ENCODE measurements at places on chromosomes 5 and 9. TPM values are rescaled to one million over a fixed set of nuclear protein-coding genes. Genes with fewer than 3 reads are reported as not detected.
A peak's percentile ranks its signal among the peaks of the same experiment; 100 is the strongest.

Gene SOHLH1
- polyA plus RNA-seq, result not detected

Gene DAPK1
- 44.4 TPM for polyA plus RNA-seq

Gene HAVCR1
- polyA plus RNA-seq, result 1.7 TPM

Gene QSOX2
- polyA plus RNA-seq, result 3.3 TPM

Gene PDE6A
- 3.7 TPM for polyA plus RNA-seq

Gene MXD3
- polyA plus RNA-seq, result 16.5 TPM

Gene SH3TC2
- polyA plus RNA-seq, result 1.3 TPM

Gene CSF1R
- 5.1 TPM for polyA plus RNA-seq

Gene CKS2
- polyA plus RNA-seq, result 145 TPM

Gene TMEM232
- 2.8 TPM for polyA plus RNA-seq

Gene PCDHB12
- polyA plus RNA-seq, result 0.86 TPM

Gene GDA
- polyA plus RNA-seq, result 9.3 TPM

Gene GBGT1
- polyA plus RNA-seq, result 4.0 TPM

DNA sequence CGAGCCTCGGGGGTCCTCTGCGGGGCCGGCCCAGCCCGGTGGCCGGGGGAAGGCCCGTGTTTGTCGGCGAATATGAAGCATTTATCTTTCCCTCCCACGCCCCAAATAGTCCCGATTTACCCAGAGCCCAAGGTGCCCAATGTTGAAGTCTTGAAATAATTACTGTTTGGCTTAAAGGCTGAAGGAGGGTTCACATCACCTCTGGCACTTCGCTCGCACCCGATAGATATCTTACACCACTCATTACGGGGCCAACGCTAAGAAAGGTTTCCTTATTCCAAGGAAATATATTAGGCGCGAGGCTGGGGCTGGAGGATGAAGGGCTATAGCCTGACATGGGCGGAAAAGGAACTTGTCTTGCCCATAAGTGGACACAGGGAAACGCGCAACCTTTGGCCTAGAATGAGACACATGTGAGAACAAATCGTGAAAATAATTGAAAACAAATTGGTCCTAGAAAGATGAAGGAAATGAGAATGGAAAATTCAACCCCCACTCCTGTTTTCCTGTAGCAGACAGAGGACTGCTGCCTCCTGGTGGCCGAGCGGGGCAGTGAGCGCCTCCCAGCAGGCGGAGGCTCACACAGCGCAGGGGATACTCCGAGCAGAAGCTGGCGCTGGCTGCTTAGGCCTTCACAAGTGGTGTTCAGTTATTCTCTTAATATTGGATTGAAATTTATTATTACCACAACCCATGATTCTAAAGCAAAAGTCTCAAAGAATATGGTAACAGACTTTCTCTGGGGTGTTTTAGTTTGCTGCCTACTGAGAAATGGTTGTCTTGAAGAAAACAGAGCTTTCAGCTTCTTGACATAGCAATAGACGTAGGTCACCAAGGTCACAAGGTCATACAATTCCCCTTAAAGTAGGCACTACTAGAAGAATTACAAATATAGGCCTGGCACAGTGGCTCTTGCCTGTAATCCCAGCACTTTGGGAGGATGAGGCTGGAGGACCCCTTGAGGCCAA is 7.9 kb downstream of the CCL21 start:
- no peaks in the 10 kb centered on the region for H3K4me1 ChIP-seq
- peak; percentile 91 for DNase-seq
- H3K36me3 ChIP-seq, result no peaks in the 10 kb centered on the region
- peaks cover 15% of the 10 kb centered on the region for H3K27me3 ChIP-seq

DNA sequence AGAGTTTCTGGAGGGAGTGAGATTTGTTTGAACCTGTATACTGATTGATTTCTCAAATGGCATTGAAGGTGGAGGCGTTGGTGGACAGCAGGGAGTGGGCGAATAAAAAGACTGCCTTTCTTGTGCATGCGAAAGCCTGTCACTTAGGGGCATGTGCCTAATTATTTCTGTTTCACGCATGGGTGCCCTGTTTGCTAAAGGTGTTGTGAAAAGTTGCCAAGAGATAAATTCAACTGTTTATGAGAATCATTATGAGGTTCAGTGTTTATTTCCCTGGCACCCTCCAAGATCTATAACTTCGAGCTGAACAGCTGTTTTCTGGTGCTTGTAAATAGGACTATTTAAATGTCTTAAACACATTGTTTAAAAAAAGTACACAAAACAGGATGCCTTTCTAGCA is 67.4 kb upstream of the DMRTA1 start:
- no peak overlapping the region for H3K4me3 ChIP-seq
- no peaks in the 10 kb centered on the region for H3K27me3 ChIP-seq
- DNase-seq, result no peak
- no peaks in the 10 kb centered on the region for H3K36me3 ChIP-seq
- H3K27ac ChIP-seq, result no peak overlapping the region

DNA sequence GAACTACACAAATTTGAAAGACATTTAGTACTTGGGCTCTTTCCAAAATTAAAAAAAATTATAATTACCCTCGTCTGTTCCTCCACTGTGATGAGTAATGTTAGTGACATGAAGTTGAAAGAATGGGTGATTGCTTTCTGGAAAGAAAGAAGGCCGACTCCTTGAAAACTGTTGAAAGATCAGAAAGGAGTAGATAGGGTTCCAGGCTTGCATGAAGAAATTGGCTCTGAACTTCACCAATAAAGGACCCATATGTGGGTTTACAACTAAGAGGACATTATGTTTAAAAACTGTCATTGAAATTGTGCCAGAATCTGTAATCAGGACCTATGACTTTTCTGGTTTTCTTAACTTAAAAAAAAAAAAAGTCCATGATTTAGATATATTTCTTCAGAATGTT is 20.7 kb upstream of the MOCS2 start:
- no peaks in the 10 kb centered on the region for H3K36me3 ChIP-seq
- no peaks in the 10 kb centered on the region for H3K27me3 ChIP-seq
- no peak overlapping the region for H3K4me3 ChIP-seq
- H3K4me1 ChIP-seq, result no peaks in the 10 kb centered on the region

DNA sequence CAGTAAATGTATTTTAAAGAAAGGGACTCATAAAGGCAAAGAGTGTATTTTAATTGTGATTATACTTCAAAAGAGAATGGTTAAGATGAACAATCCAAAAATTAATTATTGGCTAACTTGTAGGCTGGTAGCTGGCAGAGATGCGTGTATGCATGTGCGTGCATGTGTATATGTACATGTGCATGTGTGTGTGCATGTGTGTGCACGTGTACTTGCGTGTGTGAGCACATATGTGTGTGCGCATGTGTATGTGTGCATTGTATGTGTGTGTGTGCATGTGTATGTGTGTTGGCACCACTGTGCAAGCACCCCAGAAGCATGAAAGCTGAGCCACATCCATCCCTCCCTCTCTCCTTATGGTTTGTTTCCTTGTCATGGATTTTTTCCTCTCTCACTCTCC is 83.0 kb upstream of the SLC1A3 start:
- no peaks in the 10 kb centered on the region for H3K4me1 ChIP-seq
- H3K4me3 ChIP-seq, result no peak overlapping the region
- no peaks in the 10 kb centered on the region for H3K36me3 ChIP-seq
- no peak overlapping the region for H3K27ac ChIP-seq

DNA sequence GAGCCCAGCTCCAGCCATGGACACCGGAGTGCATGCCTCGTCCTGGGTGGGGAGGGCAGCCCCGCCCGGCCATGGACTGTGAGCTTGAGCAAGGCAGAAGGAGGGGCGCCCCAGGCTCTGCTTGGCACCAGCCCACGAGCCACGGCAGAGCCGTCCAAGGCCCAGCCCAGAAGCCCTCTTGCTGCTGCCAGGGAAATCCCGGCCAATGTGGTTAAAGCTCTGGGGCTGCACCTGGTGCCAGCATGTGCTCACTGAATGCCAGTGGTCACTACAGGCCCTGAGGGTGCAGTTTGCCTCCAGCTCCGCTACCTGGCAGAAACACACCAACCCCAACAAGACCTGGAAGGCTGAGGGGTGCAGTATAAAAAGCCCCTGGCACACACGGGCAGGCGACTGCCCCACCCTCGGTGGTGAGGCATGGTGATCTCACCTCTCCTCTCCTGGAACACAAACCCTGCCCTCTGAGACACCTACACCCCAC is 11.8 kb downstream of the BRD3 start:
- H3K36me3 ChIP-seq, result no peaks in the 10 kb centered on the region
- no peak overlapping the region for H3K27ac ChIP-seq
- DNase-seq, result peak; percentile 63
- H3K4me3 ChIP-seq, result no peak overlapping the region

DNA sequence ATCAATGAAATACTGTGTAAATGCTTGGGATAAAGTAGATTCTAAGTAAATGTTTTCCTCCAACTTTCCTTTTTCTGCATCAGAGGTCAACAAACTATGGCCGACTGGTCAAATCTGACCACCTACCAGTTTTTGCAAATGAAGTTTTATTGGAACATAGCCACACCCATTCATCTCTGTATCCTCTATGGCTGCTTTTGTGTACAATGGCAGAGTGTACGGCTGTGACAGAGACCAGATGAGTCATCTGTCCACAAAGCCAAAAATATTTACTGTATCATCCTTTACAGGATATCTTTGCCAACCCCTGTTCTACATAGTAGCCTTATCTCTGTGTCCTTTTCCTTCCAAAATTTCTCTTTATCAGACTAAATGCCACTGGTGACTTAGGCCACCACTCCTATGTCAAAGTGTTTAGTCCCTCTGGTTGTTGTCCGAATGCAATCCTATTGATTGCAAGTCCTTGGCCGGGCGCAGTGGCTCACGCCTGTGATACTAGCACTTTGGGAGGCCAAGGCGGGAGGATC is 218.4 kb upstream of the KLF4 start:
- H3K4me3 ChIP-seq, result no peak overlapping the region
- peak overlapping the region; percentile 30 for H3K27ac ChIP-seq
- DNase-seq, result no peak
- peaks cover 16% of the 10 kb centered on the region for H3K4me1 ChIP-seq
- H3K27me3 ChIP-seq, result no peaks in the 10 kb centered on the region
- H3K36me3 ChIP-seq, result no peaks in the 10 kb centered on the region

- H3K36me3 ChIP-seq, result no peaks in the 10 kb centered on the region
- peak; percentile 55 for DNase-seq
- H3K27ac ChIP-seq, result peak overlapping the region; percentile 23
These were observed 17.9 kb upstream of the DAPK1 start for GRCh38 chr9:87479801-87480201.

- peak overlapping the region; percentile 31 for H3K27ac ChIP-seq
- H3K27me3 ChIP-seq, result no peaks in the 10 kb centered on the region
- H3K4me1 ChIP-seq, result no peaks in the 10 kb centered on the region
- peak; percentile 11 for DNase-seq
These were observed 72.7 kb downstream of the C9orf57 start for GRCh38 chr9:71987471-71988371.

GRCh38 chr5:120365656-120366446 is 98.2 kb upstream of the PRR16 start:
- H3K27ac ChIP-seq, result no peak overlapping the region
- DNase-seq, result peak; percentile 13
- no peak overlapping the region for H3K4me3 ChIP-seq
- no peaks in the 10 kb centered on the region for H3K36me3 ChIP-seq
- H3K4me1 ChIP-seq, result no peaks in the 10 kb centered on the region

DNA sequence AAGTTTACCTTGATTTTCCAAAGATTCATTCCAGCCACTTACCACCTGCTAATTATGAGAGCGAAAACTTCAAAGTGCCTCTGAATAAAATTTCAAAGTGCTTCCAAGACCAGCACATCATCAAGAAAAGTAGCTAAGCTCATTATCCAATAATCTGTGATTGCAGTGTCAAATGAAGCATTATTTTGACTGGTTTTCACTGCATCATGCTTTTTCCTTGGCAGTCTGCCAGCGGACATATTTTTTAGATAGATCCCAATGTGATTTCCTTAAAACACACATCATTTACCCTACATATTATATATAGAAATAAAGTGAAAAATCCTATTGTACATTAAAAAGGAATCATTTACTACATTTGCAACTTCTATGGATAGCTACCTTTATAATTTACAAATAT is 508.6 kb upstream of the FAM174A start:
- DNase-seq, result no peak
- no peaks in the 10 kb centered on the region for H3K27me3 ChIP-seq
- H3K4me1 ChIP-seq, result no peaks in the 10 kb centered on the region
- no peaks in the 10 kb centered on the region for H3K36me3 ChIP-seq

- no peaks in the 10 kb centered on the region for H3K27me3 ChIP-seq
- H3K4me1 ChIP-seq, result peaks cover 21% of the 10 kb centered on the region
- no peak overlapping the region for H3K4me3 ChIP-seq
- DNase-seq, result no peak
- H3K27ac ChIP-seq, result no peak overlapping the region
- H3K36me3 ChIP-seq, result no peaks in the 10 kb centered on the region
These were observed 147.1 kb upstream of the MAP1B start for GRCh38 chr5:71960195-71960594.

DNA sequence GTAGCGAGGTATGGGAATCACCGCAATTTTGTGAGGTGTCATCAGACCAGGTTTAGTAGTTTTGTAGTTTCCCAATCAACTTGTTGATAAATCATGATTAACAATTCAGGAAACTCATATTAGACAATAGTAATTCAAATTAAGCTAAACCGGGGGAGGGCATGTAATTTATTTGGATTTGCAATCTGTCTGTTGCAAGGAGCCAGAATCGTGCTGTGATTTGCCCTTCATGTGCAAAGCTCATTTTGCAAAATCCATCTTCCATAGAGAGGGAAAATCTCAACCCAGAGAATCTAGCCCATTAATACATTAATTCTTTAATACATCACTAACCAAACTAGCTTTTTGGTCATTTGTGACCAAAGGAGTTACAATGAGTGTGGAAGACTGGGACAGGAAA is 164.7 kb upstream of the TRPM3 start:
- H3K27me3 ChIP-seq, result peaks cover 1% of the 10 kb centered on the region
- H3K36me3 ChIP-seq, result no peaks in the 10 kb centered on the region
- no peaks in the 10 kb centered on the region for H3K4me1 ChIP-seq
- no peak overlapping the region for H3K27ac ChIP-seq
- H3K4me3 ChIP-seq, result no peak overlapping the region

DNA sequence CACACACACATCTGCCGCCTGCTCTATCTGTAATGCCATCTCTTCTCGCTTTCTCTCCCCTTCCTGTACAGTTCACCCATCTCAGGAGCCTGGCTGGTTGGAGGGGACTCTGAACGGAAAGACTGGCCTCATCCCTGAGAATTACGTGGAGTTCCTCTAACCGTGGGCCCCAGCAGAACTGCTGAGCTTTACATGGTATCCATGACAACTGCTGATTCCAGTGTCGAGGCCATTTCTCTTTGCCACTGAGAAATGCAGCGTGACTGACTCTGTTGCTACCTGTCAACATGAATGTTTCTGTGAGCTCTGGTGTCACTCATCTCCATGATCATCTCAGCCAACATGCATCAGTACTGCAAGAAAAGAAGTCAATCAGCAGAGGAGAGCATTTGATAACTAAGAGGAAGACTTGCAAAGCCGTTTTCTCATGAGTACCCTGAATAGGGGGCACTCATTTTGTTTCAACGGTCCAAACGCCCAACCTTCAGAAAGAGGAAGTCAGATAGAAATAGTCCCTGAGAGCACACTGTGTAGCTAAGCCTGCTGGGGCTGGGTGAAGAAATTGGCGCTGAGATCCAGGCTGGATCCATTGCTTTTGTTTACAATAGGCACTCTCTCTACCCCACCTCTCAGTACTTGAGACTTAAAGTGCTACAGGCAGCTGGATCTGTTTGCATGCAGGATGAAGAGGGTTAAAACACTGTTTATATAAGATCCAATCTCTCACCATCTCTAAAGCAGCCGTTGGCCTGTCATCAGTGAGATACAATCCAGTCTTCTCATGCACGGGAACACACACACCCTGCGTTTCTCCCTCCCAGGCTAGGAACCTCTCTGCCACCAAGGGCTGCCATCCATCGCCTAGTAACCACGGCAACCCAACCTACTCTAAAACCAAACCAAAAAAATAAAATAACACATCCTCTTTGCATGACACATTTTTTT is 180.9 kb downstream of the NR3C1 start:
- peak; percentile 48 for DNase-seq
- peak overlapping the region; percentile 79 for H3K27ac ChIP-seq
- peaks cover 16% of the 10 kb centered on the region for H3K4me1 ChIP-seq
